Spinal cord (tissue), 10 donors: ENCODE measurements at places on chromosomes 12 and 14. TPM values are rescaled to one million over a fixed set of nuclear protein-coding genes. Genes with fewer than 3 reads are reported as not detected.

Gene PMCH
- total RNA-seq = not detected

Gene KRT82
- not detected for total RNA-seq

Gene BDKRB1
- 0.28 TPM for total RNA-seq

Gene TOMM20L
- total RNA-seq = not detected

Gene MYBPC1
- 13.8 TPM for total RNA-seq

Gene LPAR5
- total RNA-seq = 3.5 TPM

Gene MORN3
- 0.79 TPM for total RNA-seq

Gene EFS
- total RNA-seq = 26.5 TPM

Gene KLHL33
- total RNA-seq = 0.89 TPM

Gene SMCO2
- 0.99 TPM for total RNA-seq

Gene SLC39A2
- total RNA-seq = not detected

Gene RARG
- total RNA-seq = 12.2 TPM

Gene KCNK10
- total RNA-seq = 6.2 TPM

Gene MYF6
- 0.61 TPM for total RNA-seq

Gene CLEC2A
- not detected for total RNA-seq

Gene ANO4
- 47.1 TPM for total RNA-seq

Gene DNAL1
- 23.9 TPM for total RNA-seq

Gene METTL3
- 79.0 TPM for total RNA-seq

Gene SIX4
- 8.1 TPM for total RNA-seq

Gene PLEKHD1
- 0.66 TPM for total RNA-seq

Gene SERPINA1
- 8.6 TPM for total RNA-seq

Gene SRGAP1
- total RNA-seq = 14.4 TPM

Gene PTHLH
- 7.7 TPM for total RNA-seq

Gene ATL1
- total RNA-seq = 24.7 TPM

Gene FOS
- 842 TPM for total RNA-seq

Gene RNASE2
- 5.8 TPM for total RNA-seq

Gene SLC8A3
- 11.1 TPM for total RNA-seq

Gene RNASE4
- total RNA-seq = 10.8 TPM

Gene AKAP5
- 3.0 TPM for total RNA-seq

Gene CYP27B1
- total RNA-seq = 0.72 TPM

Gene FGF6
- not detected for total RNA-seq

Gene KRT83
- total RNA-seq = not detected

Gene CABP1
- total RNA-seq = 6.8 TPM

Gene ADGRD1
- 15.4 TPM for total RNA-seq

Gene NPFF
- total RNA-seq = 3.0 TPM

Gene DDX47
- 66.3 TPM for total RNA-seq

Gene ARF6
- 35.2 TPM for total RNA-seq

Gene TRPV4
- total RNA-seq = 3.8 TPM

Gene ERGIC2
- 92.0 TPM for total RNA-seq

Gene ERP27
- 1.1 TPM for total RNA-seq

Gene NANOG
- total RNA-seq = 0.20 TPM

Gene SYCP3
- total RNA-seq = 0.28 TPM

Gene NID2
- 270 TPM for total RNA-seq

Gene TSPAN11
- total RNA-seq = 12.7 TPM

Gene PLCZ1
- 0.40 TPM for total RNA-seq
